ENCODE measurements at places on chromosomes 3 and 15.

- DNase-seq: peak; percentile 86
These were observed 32.6 kb downstream of the RBM5 start for GRCh38 chr3:50121072-50122032.

DNA sequence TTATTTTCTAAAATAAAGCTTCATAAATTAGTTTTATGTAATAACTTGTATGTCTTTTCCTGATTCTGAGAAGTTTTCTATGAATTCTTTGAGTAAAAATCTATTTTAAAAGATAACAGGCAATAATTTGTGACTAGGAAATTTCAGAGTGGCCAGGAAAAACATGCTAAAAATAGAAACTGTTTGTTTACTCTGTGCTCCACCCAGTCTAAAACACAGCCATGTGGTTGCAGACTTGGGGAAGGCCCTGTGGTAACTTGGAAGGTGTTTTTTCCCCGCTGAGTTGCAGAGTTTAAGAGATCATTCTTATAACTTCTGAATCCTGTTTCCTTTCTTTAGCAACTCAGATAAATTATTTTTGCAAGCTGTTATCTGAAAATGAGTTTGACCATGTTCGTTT is 21.9 kb downstream of the PLCL2 start:
- peak; percentile 72 for DNase-seq

GRCh38 chr3:12352253-12352652 is 63.4 kb downstream of the PPARG start:
- no peak for DNase-seq

DNA sequence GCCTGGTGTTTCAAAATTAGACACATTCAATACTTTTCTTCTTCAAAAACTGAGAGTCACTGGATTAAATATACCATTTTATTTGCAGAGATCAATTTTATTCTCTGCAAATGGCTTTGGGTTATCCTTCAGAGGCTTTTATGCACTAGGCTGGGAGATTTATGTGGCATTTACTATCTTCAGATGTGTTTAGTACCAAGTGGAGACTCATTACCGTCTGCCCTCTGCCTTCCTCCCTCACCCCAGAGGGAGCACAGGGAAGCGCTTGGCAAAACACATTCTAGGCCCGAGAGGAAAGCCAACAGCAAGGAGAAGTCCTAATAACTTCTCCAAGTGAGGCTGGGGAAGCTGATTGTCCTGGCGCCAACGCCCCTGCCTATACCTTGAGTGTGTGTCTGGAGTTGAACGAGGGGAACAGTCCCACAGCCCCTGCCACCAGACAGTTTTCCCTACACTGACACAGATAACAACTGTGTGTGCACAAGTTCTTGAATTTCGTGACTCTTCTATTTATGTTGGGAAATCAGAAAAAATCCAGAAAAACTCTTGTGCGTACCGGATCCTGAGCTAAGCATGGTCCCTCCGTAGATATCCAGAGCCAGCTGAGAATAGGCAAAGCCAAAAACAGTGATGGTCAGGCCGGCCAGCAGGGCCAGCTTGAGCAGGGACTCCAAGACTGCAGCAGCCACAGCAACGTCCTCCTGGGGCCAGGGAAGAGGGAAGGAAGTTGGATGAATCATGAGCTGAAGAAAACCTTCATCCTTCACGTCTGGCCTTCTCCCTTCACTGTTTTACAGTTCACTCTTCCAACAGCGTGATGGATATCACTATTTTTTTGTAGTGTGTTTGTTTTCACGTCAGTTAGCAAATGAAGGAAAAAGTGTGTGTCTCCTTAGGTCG is 26.6 kb downstream of the RFT1 start:
- DNase-seq: no peak

DNA sequence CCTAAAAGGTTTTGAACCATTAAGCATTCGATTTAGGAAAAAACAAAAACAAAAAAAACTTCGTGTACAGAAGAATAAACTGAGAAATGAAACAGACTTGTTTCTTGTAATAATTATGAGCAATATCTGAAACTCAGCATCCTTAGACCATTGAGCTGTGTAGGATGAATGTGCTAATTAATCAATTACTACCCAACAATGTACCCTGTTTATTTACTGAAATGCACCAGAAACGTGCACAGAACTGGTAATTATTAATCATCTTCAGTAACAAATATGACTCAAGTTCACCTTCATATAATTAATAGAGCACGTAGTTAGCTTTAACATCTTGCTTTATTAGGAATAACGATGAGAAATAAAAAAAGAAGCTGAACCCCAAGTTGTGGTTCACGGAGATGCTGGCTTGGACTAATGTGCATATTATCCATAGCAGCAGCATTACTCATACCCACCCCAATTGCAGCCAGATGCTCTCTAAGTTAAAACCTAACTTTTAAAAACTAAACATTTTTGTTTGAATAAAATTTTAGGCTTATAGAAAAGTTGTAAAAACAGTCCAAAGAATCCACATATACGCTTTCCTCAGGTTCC is 10.2 kb upstream of the C15orf61 start:
- peak; percentile 66 for DNase-seq

- DNase-seq: no peak
These were observed 26.7 kb downstream of the CLK3 start for GRCh38 chr15:74642348-74642733.

GRCh38 chr3:26625187-26625586 is 2.6 kb downstream of the LRRC3B start:
- DNase-seq: no peak
